H1 (cell line): ENCODE measurements at places on chromosomes 1 and 21.

GRCh38 chr21:41726970-41727783, 39.7 kb downstream of the RIPK4 start:
- no peak for DNase-seq
- no peak overlapping the region for H3K4me3 ChIP-seq
- H3K27ac ChIP-seq: no peak overlapping the region
- H3K36me3 ChIP-seq: no peaks in the 10 kb centered on the region

- H3K36me3 ChIP-seq: no peaks in the 10 kb centered on the region
- no peak overlapping the region for H3K27ac ChIP-seq
- no peak overlapping the region for H3K4me3 ChIP-seq
- DNase-seq: no peak
- no peaks in the 10 kb centered on the region for H3K4me1 ChIP-seq
- no peaks in the 10 kb centered on the region for H3K27me3 ChIP-seq
Measured at GRCh38 chr1:59565611-59566410, 248.9 kb upstream of the HOOK1 start.

DNA sequence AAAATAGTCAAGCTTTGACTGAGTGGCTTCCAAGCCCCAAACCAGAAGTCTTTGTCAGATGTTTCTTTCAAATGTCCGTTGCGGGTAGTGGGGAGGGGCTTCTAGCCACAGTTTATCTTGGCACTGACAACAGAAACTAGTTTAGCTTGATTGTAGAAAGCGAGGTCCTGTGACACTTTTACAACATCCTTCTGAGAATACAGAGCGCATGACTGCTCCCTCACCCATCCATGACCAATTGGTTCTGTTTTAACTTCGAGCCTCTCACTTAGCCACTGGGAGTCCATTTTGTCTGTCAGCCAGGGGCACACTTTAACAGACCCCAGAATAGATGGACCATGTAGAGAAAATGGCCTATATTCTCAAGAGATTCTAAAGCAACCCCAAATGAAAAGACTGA, 199.2 kb upstream of the ST6GALNAC5 start:
- no peaks in the 10 kb centered on the region for H3K36me3 ChIP-seq
- no peak for DNase-seq
- H3K4me3 ChIP-seq: no peak overlapping the region
- no peaks in the 10 kb centered on the region for H3K4me1 ChIP-seq
- H3K27me3 ChIP-seq: no peaks in the 10 kb centered on the region

DNA sequence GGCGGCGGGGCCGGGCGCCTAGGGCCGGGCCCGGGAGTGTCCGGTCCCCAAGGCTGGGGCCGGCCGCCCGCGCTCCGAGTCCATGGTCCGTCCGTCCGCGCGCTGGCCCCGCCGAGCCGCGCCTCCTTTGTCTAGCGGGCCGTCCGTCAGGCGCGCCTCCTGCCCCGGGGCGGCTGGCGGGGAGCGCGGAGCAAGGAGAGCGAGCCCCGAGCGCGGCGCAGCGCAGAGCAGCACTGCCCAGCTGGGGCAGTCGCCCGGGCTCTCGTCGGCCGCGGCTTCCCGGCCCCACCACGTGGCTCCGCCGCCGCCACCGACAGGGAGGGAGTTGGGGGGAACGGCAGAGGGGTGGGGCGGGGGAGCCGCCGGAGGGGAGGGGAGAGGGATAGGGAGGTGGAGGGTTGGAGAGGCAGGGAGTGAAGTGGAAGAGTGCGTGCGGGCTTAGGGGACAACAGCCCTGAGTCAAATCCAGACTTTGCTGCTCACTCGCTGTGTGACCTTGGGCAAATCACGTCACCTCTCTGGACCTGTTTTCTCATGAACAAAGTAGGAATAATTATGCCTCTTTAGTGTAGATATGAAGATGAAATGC, at the start of gene NKAIN1:
TSS of gene NKAIN1 (minus strand) at position 235 of the 589 bp plus-strand sequence. CDS start 340 bp downstream, outside the sequence.
- no peaks in the 10 kb centered on the region for H3K27me3 ChIP-seq
- H3K27ac ChIP-seq: no peak within 1 kb of the TSS
- peak within 1 kb of the TSS; percentile 79 for H3K4me3 ChIP-seq
- no peaks in the 10 kb centered on the region for H3K36me3 ChIP-seq

DNA sequence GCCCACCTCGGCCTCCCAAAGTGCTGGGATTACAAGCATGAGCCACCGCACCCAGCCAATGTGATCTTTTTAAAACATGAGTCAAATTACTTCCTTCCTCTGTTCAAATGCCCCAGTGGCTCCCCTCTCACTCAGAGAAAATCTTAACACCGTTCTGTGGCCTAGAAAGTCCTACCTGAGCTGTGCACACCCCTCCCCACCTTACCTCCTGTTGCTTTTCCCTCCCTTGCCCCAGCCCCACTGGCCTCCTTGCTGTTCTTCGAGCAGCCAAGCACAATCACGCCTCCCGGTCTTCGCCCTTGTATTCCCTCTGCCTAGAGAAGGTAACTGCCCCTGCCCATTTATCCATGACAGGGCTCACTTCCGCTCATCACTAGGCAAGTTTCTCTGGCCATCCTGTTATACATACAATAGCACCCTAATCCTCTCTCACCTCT, 62.6 kb upstream of the RPL11 start:
- H3K27ac ChIP-seq: no peak overlapping the region
- DNase-seq: no peak
- no peak overlapping the region for H3K4me3 ChIP-seq
- no peaks in the 10 kb centered on the region for H3K27me3 ChIP-seq
- peaks cover 2% of the 10 kb centered on the region for H3K4me1 ChIP-seq

DNA sequence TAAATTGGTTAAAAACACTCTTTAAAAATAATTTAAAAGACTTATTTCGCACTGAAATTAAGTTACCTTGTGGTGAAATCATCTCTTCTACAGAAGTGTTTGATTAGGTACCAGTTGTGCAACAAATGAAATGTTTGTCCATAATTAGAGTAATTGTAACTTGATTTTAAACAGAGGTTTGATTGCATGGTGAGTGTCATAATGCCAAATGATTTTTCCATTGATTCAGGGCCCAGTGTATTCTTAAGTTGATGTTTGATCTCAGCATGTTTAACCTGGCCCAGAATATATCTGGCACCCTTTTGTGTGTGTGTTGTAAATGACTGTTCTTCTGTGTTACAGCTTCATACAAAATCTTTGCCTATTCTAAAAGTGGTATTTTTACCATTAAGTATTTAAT, 28.5 kb downstream of the LRRC8B start:
- no peak for DNase-seq
- no peaks in the 10 kb centered on the region for H3K4me1 ChIP-seq
- no peak overlapping the region for H3K27ac ChIP-seq
- H3K36me3 ChIP-seq: no peaks in the 10 kb centered on the region

DNA sequence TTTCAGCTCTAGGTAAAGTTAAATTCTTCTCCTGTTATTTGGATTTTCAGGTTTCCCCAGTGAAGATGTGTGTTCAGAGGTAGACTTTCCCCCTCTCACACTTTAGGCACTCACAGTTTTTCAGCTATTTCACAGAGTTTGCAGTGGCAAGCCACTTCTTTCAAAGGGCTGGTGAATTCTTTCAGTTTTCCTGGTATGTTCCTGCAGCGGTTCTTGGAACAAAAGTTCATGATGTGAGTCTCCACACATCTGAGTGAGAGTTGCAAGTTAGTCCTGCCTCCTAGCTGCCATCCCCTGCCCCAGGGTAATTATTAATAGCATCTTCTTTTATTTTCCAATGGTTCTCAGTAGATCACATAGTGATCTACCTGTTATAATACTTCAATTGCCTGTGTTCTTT, 27.3 kb upstream of the CD84 start:
- H3K4me1 ChIP-seq: no peaks in the 10 kb centered on the region
- no peaks in the 10 kb centered on the region for H3K36me3 ChIP-seq
- H3K27ac ChIP-seq: no peak overlapping the region
- H3K27me3 ChIP-seq: no peaks in the 10 kb centered on the region
- no peak overlapping the region for H3K4me3 ChIP-seq
- DNase-seq: no peak
